Amygdala (tissue), 56 donors: ENCODE measurements at places on chromosomes 16 and 17.

GRCh38 chr17:30950669-30951399, 20.0 kb upstream of the RNF135 start:
- DNase-seq = no peak

DNA sequence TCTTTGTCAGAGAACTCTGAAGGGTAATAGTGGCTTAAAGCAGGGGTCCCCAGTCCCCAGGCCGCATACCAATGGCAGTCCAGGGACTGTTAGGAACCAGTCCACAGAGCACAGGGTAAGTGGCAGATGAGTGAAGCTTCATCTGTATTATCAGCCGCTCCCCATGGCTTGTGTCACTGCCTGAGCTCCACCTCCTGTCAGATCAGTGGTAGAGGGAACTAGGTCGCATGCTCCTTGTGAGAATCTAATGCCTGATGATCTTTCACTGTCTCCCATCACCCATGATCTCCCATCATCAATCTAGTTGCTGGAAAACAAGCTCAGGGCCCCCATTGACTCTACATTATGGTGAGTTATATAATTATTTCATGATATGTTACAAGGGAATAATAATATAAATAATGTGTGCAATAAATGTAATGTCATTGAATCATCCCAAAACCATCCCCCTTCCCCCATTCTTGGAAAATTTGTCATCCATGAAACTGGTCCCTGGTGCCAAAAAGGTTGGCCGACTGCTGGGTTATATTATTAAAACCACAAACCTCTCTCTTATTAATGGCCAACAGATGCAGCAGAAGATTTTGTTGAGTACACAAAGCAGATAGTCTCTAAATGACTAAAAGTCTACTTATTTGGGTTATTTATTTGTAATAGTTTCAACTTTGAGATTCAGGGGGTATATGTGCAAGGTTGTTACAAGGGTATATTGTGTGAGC, 782.7 kb downstream of the CDH11 start:
- DNase-seq = no peak

DNA sequence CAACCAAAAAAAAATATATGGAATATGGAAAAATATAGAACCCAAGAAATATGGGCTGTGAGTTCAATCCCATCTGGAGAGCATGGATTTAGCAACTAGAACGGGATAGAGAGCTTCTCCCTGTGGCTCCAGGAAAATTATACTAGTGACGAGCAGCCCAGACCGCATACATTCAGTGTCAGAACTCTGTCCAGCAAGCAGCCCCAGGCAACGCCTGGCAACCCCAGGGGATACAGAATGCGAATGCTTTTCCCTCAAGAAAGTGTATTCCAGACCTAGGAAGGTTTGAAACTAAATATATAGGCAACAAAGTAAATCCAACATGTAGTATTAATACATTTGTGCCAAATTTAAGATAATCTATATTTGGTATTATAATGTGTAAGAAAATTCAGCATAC, 13.5 kb upstream of the ASGR2 start:
- DNase-seq = no peak

DNA sequence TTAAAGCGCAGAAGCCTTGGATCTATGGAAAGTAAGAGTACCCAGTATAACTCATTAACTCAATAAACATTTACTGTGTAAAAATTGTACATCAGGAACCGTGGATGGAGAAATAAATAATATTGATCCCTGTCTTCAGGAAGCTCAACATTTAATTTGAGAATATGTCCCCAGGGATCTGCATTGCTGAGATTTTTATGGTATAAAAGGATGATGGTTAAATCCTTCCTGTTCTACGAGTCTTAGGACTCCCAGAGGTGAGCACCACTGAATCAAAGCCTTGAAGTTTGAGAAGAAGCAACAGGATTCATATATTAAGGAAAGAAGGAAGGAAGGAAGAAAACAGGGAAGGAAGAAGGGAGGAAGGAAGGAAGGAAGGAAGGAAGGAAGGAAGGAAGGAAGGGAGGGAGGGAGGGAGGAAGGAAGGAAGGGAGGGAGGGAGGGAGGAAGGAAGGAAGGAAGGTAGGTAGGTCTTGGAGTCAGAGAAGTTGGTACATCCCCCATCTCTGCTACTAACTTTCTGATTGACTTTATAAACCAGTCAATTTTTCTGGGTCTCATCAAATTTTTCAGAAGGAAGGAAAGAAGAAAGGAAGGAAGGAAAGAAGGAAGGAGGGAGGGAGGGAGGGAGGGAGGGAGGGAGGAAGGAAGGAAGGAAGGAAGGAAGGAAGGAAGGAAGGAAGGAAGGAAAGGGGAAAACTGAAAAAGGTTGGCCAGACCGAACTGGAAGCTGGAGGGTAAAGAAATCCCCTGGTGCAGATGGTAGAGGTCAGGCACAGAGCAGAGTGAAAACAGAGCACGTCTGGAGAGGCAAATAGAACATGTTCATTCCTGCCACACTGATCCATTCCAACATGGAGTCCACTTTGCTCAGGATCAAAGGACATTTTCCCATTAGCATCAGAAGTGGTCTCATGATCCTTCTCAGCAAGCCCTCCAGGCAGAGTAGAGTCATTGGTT, 422.2 kb upstream of the CDH11 start:
- no peak for DNase-seq

DNA sequence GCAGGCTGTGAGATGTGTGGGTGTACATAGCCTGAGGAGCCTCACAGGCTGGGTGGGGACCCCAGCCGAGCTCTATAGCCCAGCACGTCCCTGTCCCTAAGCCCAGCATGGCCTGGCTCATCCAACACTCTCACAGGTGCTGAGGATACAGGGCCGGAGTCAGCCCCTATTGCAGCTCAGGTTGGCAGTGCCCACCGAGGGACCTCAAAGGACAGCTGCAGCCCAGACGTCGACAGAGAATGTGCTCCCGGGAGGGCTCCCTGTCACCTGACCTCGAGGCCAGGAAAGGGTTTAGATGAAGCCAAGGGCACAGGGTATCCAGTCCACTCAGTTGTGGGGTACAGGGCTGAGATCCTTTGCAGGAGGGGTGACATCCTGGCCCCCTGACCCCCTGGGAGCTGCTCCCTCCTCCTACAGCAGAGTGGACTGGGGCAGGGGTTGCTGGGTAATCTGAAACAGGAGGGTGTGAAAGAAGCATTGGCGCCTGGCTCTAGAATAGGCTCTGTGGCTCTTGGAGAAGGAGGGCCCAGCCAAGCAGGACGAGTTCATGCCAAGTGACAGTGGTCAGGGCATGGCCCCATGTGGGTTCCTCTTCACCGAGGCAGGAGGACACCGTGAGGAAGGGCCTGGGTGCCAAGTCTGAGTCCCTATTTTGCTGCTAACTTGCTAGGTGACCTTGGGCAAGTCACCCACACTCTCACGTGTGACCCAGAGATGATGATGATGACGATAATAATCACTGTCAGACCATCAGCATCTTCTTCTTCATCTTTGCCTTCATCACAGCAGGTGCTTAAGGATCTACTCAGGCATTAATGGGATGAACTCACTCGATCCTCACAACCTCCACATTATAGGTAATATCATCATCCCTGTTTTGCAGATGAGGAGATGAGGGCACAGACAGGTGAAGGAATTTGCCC, 68.0 kb downstream of the RMI2 start:
- DNase-seq = no peak

DNA sequence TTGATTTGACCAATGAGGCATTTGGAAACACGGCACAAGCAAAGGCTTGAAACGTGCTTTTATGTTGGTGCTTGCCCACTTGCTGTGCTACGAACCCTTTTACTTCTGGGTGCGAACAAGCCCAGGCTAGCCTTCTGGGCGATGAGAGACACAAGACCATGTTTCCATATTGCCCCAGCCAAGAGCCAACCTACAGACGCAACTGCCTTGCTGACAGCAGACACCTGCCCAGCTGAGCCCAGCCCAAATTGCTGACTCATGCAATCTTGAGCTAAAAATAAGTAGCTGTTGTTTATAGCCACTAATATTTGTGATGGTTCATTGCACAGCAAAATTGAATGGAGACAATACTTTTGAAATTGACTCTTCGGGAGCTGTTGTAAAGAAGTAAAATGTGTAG, 464.5 kb downstream of the WWOX start:
- no peak for DNase-seq

DNA sequence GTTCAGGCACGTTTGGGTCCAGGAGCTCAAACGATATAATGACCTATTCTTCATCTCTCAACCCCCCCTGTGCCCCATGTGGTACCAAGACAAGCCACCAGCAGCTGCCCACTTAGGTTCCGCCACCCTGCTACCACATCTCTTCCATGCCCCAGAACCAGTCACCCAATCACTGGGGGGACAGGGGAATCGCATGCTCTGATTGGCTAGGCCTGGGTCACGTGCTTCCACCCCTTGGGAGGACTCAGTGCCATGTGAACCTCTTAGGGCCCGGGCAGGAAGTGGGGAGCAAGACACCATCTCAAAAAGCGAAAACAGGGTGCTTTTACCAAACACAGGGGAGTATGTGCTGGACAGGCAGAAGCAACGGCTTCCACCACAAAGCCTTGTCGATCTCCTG, 91.3 kb downstream of the KATNIP start:
- DNase-seq = no peak

- no peak for DNase-seq
Measured at GRCh38 chr16:5381481-5381880, 283.9 kb upstream of the EEF2KMT start.

GRCh38 chr17:50381920-50382319, 8.9 kb downstream of the EME1 start:
- DNase-seq = no peak

DNA sequence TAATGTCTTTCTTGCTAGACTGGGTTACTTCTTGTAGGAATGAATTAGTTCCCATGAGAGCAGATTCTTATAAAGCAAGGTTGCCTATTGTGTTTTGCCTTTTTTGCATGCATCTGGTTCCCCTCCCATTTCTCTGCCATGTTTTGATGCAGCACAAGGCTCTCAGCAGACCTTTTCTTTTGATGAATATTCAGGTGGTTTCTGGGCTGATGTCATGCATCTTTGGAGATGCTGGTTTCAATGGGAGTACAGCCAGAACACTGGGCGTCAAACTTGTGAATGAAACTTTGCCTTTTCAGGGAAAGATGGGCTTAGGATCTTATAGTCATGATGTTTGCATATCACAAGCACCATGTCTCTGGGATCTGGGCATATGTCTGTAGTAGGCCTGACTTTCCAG, 111.7 kb upstream of the CCL2 start:
- no peak for DNase-seq

- DNase-seq = no peak
Measured at GRCh38 chr16:66189951-66190350, 176.5 kb upstream of the CDH5 start.

- DNase-seq = no peak
Measured at GRCh38 chr16:81647527-81647926, 131.6 kb upstream of the PLCG2 start.

- DNase-seq = no peak
Measured at GRCh38 chr17:77281904-77282367, 141.2 kb downstream of the SEC14L1 start.

GRCh38 chr16:17773698-17774101, 302.9 kb upstream of the XYLT1 start:
- no peak for DNase-seq

GRCh38 chr17:57622683-57623433, 122.2 kb downstream of the CCDC182 start:
- no peak for DNase-seq

GRCh38 chr17:63841350-63842172, 924 bp downstream of the SMARCD2 start:
- DNase-seq = peak; percentile 51

GRCh38 chr17:34302636-34303035, 16.6 kb upstream of the CCL8 start:
- no peak for DNase-seq

DNA sequence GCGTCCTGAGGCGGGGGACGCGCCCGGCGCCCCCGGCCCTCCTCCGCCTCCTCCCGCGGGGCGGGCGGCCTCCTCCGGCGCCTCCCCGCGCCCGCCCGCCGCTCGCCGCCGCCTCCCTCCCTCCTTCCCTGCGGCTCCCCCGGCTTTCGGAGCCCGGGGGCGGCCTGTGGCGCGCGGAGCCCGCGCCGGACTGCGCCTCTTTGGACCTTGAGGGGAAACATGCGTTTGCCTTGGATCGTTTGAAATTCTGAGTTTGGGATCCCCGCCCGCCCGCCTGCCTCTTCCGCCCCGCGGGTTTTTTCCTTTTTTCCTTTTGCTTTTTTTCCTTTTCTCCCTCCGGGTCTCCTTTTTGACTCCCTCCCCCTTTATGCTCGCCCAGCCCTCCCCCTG, 390 bp downstream of the ZNRF1 start:
- DNase-seq = no peak

DNA sequence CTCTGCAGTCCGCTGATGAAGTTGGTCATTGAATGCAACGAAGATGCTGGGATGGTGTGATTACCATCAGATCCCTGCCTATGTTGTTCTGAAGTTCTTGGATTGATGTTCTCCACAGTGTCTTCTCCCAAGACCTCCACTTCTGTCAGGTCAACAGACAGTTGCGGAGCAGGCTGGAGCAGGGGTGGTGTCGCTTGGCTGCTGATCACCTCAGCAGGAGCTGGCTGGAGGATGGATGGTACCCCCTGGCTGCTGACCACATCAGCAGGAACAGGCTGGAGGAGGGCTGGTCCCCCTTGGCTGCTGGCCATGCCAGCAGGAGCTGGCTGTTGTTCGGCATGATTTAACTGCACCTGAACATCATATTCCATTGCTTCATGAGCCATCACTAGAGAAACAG, 5.6 kb downstream of the RFWD3 start:
- DNase-seq = no peak

GRCh38 chr17:80264205-80265075, 3.8 kb downstream of the RNF213 start:
- no peak for DNase-seq

DNA sequence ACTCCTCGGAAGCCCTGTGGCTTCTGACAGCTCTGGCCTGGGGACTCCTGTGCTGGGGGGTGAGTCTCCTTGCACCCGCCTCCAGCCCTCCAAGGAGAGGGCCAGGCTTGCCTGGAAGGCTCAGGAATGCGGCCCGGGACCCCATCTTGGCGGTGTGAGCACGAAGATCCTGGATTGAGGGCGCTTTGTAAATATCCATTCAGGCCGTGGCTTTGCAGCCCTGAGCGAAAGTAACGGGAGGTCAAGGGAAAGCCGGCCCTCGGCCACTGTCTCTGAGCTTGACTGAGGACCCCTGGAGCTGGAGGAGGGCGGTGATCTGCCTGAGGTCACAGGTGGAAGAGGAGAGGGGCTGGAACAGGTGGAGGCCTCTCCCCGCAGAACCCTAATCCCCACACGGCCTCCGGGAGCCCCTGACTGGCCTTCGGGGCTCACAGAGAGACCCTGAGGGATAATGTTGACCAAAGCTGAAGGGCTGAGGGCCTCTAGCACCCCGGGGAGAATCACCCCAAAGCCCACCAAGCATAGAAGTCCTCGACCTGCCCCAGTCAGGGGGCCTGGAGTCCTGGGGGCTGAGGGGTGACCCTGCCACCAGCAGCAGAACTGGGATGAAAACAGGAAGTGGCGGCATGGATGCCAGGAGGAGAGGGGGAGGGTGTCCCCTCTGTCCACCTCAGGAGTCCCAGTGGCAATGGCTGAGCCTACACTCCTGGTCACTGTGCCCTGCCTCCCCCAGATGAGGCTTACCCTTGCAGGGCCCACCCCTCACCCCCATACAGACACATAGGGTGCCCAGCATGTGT, 8.3 kb upstream of the RASD1 start:
- no peak for DNase-seq

DNA sequence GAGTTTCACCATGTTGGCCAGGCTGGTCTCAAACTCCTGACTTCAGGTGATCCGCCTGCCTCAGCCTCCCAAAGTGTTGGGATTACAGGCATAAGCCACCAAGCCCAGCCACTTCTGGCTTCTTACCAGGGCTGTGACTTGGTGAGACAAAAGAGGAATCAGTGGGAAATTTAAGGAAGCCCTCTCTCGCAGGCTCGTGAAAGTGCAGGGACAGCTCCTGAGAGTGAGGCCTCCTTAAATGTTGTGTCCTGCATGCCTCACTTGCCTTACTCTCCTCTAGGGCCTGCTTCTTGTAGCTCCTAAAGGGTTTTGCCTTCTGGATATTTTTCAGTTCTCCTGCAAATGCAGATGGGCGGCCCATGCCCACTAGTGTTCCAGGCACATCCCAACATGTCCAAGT, 5.2 kb downstream of the AHSP start:
- DNase-seq = no peak
